ENCODE measurements at places on chromosomes 13 and 19.

- DNase-seq, result no peak
Observed at GRCh38 chr19:17311455-17312188, 2.3 kb downstream of the DDA1 start.

DNA sequence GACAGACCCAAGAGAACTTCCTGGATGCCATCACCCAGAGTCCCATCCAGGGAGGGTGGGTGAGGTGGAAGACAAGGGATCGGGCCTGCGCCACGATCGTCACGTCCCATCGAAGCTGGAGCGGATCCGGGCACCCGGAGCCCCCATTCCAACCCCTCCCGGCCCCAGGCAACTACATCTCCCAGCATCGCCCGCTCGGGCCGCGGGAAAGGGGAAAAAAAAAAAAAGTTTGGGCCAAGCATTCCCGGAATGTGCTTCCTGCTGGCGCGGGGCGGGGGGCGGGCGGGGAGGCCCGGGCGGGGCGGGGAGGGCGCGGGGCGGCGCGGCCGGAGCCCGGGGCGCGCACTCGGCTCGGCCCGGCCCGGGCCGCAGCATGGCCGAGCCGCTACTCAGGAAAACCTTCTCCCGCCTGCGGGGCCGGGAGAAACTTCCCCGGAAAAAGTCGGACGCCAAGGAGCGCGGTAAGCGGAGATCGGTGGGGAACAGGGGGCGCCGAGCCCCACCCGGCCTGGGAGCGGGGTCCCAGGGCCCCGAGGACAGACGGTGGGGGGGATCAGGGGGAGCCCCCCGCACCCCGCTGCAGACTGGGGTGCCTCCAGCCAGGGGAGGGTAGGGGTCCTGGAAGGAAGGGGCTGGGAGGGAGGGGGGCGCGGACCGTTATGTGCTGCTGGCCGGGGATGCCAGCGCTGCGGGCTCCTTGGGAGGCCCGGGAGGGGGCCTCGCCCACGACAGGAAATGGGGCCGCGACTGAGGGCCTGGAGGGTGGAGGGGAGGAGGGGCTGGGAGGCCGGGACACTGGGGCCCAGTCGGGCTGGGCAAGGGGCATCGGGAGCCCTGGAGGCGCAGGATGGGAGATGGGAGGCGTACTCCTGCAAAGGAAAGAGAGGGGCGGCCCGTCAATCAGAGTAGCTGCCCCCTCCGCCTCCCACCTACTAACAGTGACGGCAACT is at the start of gene SYDE1:
TSS of gene SYDE1 (plus strand) at position 341 of the 950 bp plus-strand sequence. CDS start at position 374, 33 bp downstream.
- no peak for DNase-seq

DNA sequence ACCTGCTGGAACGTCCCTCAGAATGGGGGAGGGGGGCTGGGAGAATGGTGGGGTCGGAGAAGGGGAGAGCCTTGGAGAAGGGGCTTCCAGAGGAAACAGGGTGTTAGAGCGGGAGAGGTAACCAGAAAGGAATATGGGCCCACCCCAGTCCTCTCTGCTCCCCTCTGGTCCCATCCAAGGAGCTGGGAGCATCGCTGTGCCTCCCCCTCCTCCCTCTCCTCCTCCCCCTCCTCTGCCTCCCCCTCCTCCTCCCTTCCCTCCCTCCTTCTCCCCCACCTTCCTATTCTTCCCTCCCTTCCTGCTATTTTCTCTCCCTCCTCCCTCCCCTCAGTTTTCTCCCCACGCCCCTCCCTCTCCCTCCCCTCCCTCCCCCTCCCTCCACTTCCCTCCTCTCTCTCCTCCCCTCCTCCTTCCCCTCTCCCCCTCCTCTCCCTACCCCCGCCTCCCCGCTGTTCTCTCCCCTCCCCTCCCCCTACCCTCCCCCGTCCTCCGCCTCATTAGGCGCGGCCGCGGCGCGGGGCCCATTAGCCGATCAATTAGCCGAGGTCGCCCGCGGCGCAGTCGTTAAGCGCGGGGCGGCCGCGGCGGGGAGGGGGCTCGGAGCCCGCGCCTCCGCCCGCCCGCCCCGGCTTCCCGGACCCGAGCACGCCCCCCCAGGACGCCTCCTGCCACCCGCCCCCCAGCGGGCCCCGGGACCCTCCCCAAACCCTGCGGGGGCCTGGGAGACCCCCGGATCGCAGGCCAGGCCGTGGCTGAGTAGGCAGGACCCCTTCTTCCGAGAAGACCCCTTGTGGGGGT is 15.4 kb downstream of the TLE5 start:
- DNase-seq, result no peak

DNA sequence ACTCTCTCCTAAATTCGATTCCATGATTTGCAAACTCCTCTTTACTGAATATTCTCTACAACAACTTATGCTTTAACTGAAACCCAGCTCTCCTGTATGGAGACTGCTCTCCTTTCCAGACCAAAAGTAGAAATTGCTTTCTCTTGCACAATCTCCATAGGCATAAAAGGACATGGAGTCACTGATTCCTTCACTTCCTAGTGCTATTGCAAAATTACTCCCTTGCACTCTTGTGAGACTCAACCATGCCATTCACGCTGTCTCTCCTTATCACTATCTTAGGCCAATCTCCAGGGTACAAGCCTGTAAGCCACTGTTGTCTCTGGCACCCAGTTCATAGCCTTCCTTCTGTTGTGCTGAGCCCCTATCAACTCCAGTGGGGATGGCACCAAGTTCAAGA is 30.6 kb downstream of the SERPINE3 start:
- DNase-seq, result no peak

DNA sequence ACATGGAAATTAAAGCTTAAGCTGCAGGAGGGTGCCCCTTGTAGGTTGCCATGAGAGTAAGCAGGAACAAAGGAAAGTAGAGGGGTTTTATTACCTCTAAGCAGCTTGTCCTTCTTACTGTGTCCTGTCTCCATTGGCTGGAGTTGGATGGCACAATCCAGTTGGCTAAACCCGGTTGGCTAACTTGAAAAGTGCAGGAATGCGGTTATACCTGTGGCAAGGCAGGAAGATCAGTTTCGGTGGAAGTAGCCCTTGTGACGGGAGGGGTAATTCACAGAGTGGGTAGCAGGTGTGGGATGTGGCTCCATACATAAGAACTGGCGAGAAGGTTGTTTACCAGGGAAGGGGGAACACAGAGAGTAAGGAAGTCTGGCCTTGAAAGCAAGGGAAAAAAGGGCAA is 3.2 kb downstream of the ZNF726 start:
- no peak for DNase-seq

GRCh38 chr19:30117636-30118145 is 175.7 kb downstream of the URI1 start:
- DNase-seq, result no peak

GRCh38 chr19:19652482-19653295 is 9.2 kb upstream of the GMIP start:
- no peak for DNase-seq

DNA sequence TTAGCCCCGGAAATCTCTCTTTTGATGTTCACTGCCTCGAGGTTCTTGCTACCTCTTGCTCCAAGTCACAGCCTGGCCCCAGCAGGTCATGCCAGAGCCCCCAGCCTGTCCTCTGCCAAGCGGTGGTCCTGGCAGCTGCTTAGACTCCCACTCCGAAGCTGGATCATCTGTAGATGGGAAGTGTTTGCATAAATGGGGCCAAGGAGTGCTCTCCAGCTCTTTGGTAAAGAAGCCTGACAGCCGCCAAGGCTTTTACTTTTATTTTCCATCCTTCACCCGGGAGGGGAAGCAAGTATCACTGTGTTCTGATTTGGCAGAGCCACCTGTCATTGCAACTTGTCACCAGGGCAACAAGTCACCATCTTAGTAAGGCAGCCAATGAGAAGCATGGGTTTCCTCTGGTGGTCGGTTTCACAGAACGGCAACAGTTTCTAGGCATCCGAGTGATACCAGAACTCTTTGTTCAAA is 10.6 kb upstream of the RETN start:
- DNase-seq, result no peak

DNA sequence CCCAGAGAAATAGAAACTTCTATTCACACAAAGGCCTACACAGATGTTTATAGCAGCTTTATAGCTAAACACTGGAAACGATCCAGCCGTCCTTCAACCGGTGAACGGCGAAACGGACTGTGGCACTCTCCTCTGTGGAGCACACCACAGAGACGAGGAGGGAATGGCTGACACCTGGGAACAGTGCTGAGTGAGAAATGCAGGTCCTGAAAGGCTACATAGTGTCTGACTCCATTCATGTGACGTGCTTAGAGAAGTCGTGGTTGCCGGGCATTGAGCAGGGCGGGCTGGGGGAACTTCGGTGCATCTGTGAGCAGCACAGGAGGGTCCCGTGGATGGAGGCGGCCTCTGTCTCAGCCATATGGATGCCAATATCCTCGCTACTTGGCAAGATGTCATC is 3.1 kb upstream of the GRK1 start:
- no peak for DNase-seq

GRCh38 chr13:31930490-31930889 is 101.1 kb upstream of the FRY start:
- DNase-seq, result no peak

DNA sequence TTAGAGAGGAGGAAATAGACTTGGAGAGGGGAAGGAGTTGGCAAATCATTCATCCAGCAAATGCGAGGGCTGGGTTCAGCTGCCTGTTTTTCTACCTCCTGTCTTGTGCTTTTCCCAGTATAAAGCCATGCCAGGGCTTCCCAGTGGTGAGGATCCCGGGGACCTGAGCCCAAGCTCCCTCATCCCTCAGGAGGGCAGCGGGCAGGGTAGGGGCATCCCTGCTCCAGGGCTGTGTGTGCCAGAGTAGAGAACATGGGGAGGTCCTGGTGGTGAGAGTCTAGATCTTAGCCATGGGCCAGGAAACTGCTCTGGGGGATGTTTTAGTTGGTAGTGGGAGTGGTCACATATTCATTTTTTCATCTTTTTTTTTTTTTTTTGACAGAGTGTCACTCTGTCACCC is 43.6 kb downstream of the GPR12 start:
- DNase-seq, result no peak

- DNase-seq, result no peak
Observed at GRCh38 chr13:30111810-30112209, 195.5 kb downstream of the KATNAL1 start.

DNA sequence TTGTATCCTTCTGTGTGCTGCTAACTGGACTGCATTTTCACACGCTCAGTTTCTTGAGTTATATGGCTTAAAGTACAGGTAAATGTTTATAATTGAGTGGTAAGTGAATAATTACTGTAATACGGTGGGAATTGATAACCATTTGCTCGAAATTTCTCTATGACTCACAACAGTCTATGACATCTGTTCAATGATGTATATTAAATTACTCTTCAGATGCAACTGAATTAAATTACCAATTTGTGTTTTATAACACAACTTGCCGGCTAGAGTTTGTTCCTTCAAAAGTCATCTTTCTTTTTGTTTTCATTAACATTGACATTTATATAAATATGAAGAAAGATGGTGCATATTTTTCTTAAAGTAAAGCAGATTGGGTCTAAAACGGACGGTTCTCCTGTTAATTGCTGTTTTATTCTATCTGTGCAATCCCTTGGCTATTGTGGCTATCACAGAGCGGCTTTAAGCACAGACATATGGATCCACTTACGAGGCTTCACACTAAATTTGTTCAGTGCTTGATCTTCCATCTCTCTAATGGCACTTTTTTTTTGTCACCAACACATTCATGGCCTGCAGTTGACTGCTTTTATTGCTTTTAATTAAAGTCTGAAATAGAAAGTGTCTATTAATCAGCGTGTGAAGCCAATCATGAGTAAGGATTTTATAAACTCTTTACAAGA is 1291.6 kb upstream of the SLC10A2 start:
- DNase-seq, result no peak

DNA sequence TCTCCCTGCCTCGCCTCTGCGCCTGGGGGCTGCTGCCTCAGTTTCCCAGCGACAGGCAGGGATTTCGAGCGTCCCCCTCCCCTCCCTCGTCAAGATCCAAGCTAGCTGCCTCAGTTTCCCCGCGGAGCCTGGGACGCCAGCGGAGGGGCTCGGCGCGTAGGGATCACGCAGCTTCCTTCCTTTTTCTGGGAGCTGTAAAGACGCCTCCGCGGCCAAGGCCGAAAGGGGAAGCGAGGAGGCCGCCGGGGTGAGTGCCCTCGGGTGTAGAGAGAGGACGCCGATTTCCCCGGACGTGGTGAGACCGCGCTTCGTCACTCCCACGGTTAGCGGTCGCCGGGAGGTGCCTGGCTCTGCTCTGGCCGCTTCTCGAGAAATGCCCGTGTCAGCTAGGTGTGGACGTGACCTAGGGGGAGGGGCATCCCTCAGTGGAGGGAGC is 722 bp upstream of the ICAM1 start:
- peak; percentile 20 for DNase-seq

DNA sequence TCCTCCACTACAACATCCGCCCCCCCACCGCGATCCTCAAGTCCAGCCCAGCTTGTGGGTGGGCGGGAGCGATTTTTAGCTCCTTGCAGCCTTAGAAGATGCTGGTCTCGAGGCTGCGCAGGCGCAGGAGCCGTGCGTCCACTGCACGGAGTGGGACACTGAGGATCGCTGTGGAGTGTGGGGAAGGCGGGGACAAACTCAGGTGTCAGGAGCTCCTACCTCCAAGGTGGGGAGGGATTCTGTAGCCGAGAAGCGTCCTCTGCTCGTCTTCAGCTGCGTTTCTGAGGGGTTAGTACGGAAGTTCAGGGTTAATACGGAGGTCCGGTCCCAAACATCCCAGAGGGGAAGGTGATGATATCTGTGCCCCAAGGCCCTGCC is at the start of gene RTBDN:
TSS of gene RTBDN (minus strand) at position 14 of the 378 bp plus-strand sequence. CDS start 4,600 bp downstream, outside the sequence.
- no peak for DNase-seq

- no peak for DNase-seq
Observed at GRCh38 chr13:100987948-100988347, 313.4 kb upstream of the TMTC4 start.
